ENCODE measurements at places on chromosomes 4 and X.
A peak's percentile ranks its signal among the peaks of the same experiment; 100 is the strongest.

GRCh38 chr4:187070740-187071139, 347.1 kb upstream of the FAT1 start:
- no peak for DNase-seq

GRCh38 chrX:7149411-7149810, 1.5 kb upstream of the PUDP start:
- DNase-seq, result no peak

GRCh38 chr4:122531514-122531913, 75.0 kb upstream of the IL2 start:
- DNase-seq, result no peak

DNA sequence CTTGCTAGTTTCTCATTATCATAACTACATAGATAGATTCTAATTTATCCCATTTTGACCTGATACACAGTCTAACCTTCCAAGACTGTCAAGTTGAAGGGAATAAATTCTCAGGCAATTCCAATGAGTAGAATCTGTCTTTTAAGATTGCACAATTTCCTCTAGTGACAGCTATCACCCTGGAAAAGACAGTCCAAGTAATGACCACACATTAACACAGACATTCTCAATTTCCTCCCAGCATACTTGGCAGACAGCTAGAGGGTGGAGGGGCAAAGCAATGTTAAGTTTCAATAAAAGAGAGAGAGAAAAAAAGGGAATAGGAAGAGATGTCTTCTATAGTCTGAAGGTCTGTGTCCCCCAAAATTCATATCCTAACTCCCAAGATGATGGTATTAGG, 234.7 kb downstream of the LDB2 start:
- DNase-seq, result no peak

GRCh38 chrX:85378461-85378860, 1.0 kb downstream of the POF1B start:
- no peak for DNase-seq

DNA sequence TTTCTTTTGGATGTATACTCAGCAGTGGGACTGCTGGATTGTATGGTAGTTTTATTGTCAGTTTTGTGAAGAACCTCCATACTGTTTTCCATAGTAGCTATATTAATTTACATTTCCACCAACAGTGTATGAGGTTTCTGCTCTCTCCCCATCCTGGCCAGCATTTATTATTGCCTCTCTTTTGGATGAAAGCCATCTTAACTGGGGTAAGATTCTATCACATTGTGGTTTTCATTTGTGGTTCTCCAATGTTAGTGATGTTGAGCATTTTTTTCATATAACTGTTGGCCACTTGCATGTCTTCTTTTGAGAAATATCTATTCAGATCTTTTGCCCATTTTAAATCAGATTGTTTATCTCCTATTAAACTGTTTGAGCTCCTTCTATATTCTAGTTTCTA, 27.6 kb downstream of the QRFPR start:
- no peak for DNase-seq

GRCh38 chr4:184574861-184575260, 74.4 kb downstream of the CASP3 start:
- no peak for DNase-seq

DNA sequence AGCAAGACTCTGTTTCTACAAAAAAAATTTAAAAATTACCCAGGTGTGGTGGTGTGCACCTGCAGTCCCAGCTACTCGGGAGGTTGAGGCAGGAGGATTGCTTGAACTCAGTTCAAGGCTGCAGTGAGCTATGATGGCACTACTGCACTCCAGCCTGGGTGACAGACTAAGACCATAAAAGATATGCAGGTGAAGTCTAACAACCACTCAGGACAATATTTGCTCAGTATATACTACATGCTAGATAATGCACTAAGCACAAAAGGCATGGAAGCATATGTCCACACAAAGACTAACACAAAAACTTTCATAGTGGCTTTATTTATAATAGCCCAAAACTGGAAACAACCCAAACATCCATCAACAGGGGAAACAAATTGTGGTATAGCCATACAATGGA, 57.7 kb upstream of the TXK start:
- no peak for DNase-seq

- DNase-seq, result no peak
Observed at GRCh38 chr4:22299678-22300077, 216.2 kb downstream of the ADGRA3 start.

DNA sequence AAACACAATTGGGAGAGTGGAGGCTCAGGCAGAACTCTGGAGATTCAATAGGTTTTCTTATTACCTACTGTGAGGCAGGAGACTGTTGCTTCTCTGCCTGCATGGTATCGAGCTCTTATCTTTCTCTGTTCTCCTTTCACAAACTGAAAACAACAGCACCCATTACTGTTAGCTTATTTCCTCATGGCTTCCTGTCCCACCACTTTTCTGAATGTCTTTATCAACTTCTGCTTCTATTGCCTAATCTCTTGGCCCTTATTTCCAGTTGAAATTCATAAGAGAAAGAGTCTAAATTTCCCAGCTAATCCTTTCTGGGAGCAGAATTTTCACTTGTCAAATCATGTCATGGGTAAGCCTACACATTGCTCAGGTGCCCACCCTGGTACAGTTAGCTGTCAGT, 46.8 kb upstream of the NDST3 start:
- no peak for DNase-seq

DNA sequence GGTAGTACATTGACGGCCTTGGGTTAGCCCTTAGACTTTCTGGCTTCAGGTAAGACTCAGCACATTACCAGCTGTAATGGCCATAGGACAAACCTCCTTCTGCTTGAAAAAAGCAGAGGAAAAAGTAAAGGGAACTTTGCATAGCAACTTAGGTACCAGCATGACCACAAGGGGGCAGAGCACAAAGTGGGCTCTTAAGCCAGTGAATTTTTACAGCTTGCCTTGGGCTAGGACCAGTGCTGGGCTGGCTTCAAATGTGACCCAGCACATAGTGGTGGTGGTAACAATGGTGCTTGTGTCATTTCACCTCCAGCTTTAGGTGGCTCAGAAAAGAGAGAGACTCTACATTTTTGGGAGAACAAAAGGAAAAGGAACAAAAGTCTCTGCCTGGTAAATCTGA, 66.1 kb downstream of the KLHL4 start:
- peak; percentile 0 for DNase-seq

DNA sequence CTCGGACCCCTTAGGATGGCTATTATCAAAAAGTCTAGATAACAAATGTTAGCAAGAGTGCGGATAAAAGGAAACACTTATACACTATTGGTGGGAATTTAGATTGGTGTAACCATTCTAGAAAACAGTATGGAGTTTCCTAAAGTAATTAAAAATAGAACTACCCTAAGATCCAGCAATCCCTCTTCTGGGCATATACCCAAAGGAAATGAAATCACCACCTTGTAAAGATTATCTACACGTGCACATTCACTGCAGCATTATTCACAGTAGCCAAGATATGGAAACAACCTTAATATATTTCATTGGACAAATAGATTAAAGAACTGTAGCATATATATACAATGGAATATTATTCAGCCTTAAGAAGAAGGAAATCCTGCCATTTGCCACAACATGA, 462.4 kb downstream of the IQCM start:
- DNase-seq, result no peak

DNA sequence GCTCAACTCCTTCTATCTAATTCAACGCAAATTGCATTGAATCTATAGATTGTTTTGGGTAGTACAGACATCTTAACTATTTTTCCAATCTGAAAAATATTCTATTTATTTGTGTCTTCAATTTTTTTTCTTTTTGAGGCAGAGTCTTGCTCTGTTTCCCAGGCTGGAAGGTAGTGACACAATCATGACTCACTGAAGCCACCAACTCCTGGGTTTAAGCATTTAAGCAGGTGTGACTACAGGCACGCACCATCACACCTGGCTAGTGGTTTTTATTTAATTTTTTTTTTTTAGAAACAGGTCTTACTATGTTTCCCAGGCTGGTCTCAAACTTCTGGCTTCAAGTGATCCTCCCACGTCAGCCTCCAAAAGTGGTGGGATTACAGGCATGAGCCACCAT, 98.3 kb downstream of the GK start:
- DNase-seq, result no peak

GRCh38 chr4:88674979-88675378, 22.6 kb downstream of the NAP1L5 start:
- no peak for DNase-seq

DNA sequence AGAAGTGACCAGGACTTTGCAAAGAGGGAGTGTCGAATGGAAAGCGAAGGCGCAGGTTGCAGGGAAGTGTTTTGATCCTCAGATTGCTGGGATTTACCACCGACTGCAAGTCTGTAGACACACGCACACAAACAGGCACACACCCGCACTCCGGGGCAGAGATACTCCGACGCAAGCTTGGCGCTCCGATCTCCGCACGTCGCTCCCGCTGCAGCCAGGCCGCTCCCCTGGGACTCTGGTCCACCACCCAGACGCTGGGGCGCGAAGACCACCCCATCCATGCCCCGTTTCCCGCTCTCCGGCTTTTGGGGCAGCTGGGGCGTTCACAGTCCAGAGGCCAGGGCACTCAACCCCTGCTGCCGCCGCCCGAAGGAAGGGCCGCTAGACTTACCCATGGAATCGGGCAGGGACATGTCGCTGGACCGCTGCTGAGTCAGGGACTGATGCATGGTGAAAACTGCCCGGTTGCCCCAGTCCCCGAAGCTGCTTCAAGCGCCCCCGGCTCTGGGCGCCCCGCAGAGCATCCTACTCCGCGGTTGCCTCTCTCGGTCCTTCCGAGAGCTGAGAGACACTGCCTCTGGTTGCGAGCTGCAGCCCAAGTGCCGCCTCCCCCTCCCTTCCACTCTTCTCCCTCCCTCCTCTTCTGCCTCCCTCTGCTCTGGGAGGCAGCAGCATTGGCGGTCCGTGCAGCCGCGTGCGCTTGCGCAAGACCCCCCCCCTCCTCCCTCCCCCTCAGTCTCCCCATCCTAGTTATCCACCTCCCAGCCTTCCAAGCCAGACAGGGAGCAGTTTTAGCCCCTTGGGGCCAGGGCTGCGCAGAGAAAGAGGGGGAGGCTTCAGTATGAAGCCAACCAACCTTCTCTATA, at the start of gene TMEM255A:
Gene TMEM255A (minus strand): TSS at position 601 of the 866 bp plus-strand sequence. CDS start 152 bp downstream, at position 449.
- no peak for DNase-seq

- no peak for DNase-seq
Observed at GRCh38 chrX:47807548-47807947, 29.2 kb upstream of the ZNF81 start.

DNA sequence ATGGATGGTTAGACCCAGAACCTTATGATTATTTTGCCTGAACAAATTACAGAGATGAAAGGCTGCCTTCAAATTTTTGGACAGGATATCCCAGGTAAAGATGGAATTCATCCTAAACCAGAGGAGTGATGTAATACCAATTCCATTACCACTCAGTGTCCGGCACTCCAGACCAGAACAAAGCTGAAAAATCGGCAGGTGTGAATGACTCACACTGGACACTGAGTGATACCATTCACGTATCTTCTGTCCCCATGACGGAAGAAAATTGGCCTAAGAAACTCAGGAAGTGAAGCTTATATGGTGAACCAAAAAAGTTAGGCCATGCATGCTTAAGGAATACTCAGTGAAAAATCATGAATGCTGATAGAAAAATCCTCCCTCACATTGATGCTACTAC, 34.5 kb downstream of the PALLD start:
- no peak for DNase-seq

GRCh38 chr4:40317916-40318658, 17.0 kb upstream of the CHRNA9 start:
- no peak for DNase-seq

GRCh38 chrX:100274916-100275315, 135.2 kb downstream of the PCDH19 start:
- peak; percentile 58 for DNase-seq

GRCh38 chr4:73669410-73670183, 49.4 kb upstream of the RASSF6 start:
- no peak for DNase-seq

DNA sequence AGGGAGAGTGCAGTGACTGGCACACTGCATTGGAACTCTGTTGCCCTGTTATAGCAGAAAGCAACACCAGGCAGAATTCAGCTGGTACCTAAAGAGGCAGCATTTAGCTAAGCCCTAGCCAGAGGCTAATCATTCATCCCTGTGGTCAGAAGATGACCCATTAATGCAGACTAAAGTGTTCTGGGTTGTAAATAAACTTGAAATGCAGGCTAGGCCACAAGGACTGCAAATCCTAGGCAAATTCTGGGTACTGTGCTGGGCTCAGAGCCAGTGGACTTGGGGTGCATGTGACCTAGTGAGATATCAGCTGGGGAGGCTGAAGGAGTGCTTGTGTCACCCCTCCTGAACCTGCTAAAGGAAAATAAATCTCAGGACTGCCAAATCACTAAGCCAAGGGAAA, 91.2 kb downstream of the LPAR4 start:
- no peak for DNase-seq

DNA sequence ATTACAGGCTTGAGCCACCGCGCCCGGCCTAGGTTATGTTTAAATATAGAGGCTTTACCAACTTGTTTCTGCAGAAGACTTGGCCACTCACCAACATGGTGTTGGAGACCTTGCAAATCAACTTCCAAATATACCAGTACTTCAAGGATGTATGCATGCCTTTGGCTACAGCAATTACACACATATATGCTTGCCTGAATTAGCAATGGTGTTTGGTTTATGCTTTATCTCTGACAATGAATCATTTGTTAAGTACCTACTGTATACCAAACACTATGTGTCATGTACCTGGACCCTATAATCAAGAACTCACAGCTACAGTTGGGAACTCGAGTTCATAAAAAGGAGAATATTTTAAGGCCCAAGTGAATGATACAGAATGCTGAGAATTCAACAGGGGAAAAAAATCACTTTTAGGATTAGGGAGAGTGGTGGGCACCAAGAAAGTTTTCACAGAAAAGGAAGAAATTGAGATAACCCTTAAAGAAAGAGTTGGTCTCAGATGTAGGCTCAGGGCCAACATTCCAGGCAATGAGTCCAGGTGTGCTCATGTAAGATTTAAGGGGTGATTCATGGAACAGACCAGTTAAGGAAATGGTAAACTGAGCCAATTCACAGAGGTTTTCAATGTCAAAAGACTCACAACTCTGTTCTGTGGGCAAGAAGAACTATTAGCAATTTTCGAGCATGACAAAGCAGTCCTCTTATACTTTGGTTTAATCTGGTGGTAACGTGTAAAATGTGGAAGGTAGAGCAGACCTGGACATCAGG, 98.9 kb downstream of the BCOR start:
- no peak for DNase-seq

DNA sequence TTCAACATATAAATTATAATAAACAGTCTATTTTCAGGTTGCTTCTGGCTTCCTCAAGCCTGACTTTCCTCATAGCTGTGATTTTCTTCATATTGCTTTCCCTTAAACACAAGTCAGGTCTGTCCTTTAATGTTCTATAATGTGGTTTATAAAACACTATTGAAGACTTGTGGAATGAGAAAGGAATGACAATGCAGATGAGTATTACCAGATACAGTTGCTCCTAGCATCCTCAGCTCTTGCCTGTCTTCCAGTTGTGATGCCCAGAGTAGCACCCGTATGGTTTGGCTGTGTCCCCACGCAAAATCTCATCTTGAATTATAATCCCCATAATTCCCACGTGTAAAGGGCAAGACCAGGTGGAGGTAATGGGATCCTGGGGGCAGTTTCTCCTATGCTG, 265.7 kb upstream of the BOD1L1 start:
- no peak for DNase-seq

All from NCI-H1694 (cell line).